ENCODE measurements at places on chromosomes 11 and 22.

DNA sequence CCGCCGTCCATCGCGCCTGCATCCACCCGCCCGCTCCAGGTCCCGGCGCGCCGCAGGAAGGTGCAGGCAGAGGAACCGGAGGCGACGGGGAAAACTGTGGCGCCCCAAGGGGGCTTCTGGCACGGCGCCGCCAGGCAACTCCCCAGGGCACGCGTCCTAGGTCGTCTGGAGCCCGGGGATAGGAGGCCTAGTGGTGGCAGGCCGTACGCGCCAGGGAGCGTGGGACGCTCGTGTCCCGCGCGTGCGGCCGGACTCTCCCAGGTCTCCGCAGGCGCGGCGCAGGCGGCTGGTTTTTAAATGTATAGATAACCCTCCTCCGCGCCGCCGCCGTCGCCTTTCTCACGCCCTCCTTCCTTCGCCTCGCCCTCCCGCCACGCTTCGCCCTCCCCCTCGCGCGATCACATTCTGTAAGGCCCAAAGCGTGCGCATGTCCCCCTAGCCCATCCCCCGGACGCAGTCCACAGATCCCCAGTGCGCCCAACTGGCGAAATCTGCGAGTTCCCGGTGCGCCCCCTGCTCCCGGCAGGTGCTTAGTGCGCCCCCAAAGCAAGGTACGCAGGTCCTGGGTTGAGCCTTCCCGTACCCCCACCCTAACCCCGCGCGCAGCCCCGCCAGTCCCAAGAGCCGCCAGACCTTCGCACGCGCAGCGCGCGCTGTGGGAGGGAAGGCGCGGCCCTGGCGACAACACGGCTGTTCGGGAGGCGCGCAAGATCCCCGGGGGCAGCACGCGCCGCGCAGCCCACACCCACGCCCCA, at the start of gene ASCL2:
Gene ASCL2, minus strand, starts transcription at position 267 of the 755 bp plus-strand sequence. Its CDS starts 256 bp downstream, at position 11.
- DNase-seq = no peak

GRCh38 chr11:9858822-9859221, 194.9 kb downstream of the SWAP70 start:
- no peak for DNase-seq

DNA sequence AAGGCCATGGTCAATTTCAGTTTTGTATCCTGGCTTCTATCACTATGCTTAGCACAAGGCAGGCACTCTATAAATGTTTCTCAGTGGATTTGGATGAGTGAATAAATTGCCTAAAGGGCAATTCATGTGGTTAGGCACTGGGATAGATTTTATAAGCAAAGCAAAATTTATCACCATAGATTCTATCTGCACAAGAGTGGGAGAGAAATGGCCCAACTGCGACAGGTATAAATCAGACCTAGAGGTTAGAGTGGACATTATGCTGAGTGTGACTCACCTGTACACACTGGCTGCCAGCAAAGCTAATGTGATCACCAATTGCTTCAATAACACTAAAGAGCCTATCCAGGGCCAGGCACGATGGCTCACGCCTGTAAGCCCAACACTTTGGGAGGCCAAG, 514.0 kb downstream of the BUD13 start:
- no peak for DNase-seq

DNA sequence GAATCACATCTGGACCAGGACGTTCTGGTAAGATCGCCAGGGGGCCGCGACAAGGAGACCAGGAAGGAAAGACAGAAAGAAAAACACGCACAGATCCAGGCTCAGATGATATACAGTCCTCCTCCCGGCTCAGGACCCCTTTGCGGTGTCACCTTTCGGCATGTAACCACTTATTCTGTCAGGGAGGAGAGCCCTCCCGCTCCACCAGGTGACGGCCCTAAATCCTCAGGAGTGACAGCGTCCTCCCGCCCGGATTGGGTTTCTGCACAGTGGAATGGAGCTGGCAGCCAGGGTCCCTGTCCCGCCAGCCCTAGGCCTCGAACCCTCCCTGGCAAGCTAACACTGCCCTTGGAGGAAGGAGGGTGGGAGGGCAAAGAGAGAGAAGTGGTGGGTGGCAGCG, 24.3 kb upstream of the KCNQ1OT1 start:
- no peak for DNase-seq

GRCh38 chr11:133137270-133137669, 395.0 kb downstream of the OPCML start:
- no peak for DNase-seq

All from stimulated activated CD4-positive, alpha-beta T cell treated with anti-CD3 and anti-CD28 coated beads, Interleukin-15, amount 100 ng/mL, for 24 hours (primary cell).